ENCODE measurements at places on chromosomes 6 and 20.
A peak's percentile ranks its signal among the peaks of the same experiment; 100 is the strongest.

- DNase-seq = peak; percentile 58
Observed at GRCh38 chr6:390914-391558, 516 bp upstream of the IRF4 start.

- no peak for DNase-seq
Observed at GRCh38 chr6:44630125-44631028, 242.9 kb downstream of the CDC5L start.

DNA sequence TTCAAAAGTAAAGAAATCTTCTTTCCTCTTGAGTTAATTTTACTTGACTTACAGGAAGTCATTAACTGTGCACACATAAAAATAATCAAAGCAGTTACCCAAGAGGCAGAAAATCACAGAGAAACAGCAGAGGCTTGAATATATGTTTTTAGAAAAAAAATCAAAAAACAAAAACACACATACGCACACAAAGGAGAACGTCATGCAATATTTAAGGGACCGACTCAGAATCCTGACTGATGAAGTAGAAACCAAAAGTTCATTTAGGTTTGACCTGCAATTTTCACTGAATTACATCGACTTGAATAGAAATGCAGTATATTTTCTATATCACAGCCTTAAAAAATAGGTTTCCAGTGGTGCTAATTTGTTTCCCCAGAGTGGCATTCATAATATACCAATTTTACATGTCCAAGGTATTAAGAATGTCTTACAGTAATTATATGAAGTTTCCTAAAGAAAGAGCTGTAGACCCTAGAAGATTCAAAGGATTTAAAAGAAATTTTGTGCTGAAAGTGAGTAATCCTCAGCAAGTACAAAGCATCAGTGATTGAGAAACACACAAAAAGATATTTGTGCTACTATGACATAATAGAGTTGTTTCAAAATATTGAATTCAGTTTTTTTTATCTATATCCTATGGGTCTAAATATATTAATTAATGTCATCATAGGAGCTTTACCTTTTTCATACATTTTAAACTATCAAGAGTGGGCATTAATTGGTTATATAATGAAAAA lies 358.5 kb upstream of the RUNX2 start:
- DNase-seq = no peak

- peak; percentile 5 for DNase-seq
Observed at GRCh38 chr6:158684745-158685324, 35.0 kb downstream of the SYTL3 start.

DNA sequence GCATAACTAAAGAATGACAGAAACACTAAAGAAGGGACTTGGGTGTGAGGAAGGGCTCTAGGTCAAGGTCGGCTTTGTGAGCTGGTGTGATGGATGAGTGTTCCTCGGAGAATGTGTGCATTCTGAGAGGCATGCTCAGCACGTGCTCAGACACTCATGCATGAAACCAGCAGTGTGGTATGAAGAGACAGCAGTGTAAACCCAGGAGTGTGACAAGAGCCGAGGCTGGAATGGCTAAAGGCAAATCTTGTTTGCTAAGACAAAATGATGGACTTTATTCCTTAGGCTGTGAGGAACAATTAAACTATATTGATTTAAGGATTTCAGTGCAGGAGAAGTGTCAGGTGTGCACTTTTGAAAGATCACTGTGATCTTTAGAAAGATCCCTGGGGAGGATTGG lies 107.4 kb upstream of the MAP7 start:
- DNase-seq = no peak

GRCh38 chr6:84182001-84182400 lies 45.4 kb downstream of the CEP162 start:
- DNase-seq = no peak

GRCh38 chr6:55536391-55536956 lies 42.5 kb downstream of the HMGCLL1 start:
- no peak for DNase-seq

DNA sequence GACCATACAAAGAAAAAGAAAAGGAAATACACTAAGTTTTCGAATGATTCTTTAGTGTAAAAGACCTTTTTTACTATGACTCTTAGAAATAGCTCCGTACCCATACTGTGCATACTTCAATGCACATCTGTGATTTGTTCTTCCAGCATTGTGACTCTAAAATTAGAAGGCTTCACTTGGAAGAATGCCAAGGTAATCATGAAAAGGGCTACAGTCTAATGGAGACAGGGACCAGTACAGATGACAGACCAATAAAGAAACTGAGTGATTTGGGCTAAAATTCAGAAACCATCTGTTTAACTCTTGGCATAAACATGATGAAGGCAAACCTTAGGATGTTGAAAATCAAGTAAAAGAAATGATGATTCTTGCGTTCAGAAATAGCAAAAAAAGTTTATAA lies 46.3 kb downstream of the CYP39A1 start:
- DNase-seq = no peak

GRCh38 chr6:166366921-166367320 lies 15.8 kb downstream of the MPC1 start:
- no peak for DNase-seq

- DNase-seq = no peak
Observed at GRCh38 chr6:135938576-135939207, 87.2 kb downstream of the PDE7B start.

GRCh38 chr6:14499309-14499708 lies 381.7 kb downstream of the CD83 start:
- DNase-seq = no peak

DNA sequence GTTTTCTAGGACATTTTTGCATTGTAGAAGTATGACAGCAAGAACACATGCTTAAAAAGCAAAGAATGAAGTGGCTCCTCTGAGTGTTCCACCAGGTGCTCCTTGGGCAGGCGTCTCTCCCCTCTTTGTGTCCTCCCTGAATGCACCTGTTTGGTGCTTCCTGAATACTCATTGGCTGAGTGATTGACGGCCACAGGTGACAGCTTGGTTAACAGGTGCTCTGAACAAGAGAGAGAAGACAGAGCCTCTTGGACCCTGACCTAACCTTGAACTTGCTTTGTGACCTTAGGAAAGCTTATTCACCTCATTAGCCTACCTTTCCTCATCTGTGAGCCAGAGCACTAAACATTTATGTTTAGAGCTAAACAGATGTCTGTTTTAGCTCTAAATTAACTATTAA lies 93.7 kb downstream of the TULP4 start:
- no peak for DNase-seq

DNA sequence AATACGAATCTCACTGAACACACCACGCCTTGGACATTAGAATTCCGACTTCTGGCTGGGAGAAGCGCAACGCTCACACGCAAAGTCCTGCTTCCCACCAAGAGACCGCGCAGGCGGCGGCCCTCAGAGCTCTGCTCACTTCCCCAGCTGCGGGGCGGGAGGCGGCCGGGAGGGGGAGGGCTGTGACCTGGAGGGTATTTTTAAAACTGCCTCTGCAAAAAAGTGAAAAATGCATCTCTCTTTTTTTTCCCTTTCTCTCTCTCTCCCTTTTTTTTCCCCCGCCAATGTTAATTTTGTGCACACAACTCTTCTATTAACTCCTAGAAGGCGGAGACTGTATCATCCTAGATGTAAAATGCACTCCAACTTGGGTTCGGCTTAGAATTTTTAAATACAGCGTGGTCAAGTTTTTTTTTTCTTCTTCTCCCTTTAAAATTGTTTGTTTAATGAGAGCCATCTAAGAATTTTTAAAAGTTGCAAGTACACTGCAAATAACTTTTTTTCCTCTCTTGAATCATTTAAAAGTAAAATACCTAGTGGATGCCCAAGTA lies 66.4 kb downstream of the STX11 start:
- DNase-seq = no peak

DNA sequence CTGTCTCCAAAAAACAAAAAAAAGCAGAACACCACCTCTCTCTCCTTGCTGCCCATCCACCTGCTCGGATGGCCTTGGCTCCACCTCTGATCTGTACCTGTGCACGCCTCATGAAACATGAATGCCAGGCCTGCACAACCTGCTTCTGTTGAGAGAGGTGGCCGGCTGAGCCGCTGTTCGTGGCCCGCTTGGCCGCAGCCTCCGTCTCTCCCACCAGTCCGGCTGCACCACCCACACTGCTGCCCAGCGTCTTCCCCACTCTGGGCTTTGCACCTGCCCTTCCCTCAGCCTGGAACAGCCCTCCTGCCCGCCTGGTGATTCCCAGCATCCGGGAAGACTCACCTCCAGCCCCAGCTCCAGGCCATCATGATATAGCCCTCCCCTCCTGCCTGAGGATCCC lies 12.2 kb upstream of the ZBTB46 start:
- DNase-seq = no peak

DNA sequence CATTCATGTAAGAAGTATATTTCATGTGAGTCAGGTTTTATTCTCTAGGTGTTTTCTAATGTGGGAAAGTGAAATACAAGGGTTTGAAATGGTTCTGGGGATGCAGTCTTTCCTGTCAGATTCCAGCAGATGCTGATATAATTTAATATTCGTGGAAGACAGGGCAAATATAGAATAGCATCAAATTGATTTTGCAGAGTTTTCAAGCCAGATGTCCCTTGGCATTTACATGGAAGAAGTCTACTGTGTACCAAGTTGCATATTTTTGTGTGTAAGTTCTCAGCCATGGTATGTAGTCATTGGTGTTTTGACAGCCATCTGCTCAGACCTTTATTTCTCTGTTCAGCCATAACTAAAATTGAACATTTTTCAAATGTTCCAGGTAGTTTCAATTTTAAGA lies 143.7 kb downstream of the LAMA2 start:
- no peak for DNase-seq

GRCh38 chr20:47727909-47728361 lies 57.3 kb downstream of the SULF2 start:
- no peak for DNase-seq

GRCh38 chr20:634148-634925 lies 18.7 kb downstream of the SRXN1 start:
- DNase-seq = no peak

GRCh38 chr6:41080621-41081020 lies 7.8 kb downstream of the NFYA start:
- DNase-seq = no peak

DNA sequence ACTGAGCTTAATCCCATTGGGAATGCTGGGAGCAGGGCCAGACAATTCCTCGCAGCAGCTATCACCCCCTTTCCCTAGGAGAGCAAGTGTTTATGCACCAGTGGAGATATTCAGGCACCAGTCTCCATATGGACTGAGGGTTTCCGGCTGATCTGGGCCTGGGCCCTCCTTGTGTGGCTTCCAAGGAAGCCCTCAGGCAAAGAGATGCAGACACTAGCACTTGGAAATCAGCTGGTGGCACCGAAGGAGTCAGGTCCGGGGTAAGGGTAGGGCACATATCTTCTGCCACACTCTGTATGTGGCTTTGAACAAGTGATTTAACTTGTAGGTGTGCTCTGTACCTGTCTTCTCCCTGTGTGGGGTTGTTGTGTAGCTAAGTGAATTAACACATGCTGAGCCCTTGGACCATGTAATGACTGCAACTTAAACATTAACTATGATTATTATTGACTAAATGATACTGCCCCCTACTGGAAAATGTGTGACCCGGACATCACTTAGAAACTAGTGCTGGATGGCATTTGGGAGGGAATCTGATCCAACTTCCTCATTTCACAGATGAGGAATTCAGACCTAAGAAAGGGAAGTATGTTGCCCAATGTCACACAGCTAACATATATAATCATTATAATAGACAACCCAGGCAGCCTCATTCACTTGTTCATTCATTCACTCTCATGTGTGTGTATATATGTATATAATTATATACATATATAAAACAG lies 19.3 kb upstream of the WFDC2 start:
- no peak for DNase-seq

DNA sequence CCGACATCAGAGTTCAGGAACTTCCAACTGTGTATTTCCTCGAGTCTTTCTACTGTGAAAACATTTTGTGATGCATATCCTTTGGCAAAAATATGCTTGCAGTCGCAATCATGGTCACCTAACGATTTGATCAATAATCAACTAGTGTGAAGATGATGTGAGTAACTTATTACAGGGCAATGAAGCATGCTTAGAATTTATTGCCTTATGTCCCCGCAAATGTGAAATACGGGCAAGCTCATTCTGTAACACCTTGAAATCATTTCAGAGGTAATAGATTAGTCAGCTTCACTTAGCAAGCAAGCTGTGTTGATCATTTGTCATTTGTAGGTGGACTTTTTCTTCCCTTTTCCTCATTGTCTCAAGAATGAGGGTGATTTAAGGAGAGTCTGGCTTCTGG lies 67.9 kb upstream of the DOK5 start:
- DNase-seq = no peak

- no peak for DNase-seq
Observed at GRCh38 chr6:109342506-109342905, 39.8 kb downstream of the CD164 start.

DNA sequence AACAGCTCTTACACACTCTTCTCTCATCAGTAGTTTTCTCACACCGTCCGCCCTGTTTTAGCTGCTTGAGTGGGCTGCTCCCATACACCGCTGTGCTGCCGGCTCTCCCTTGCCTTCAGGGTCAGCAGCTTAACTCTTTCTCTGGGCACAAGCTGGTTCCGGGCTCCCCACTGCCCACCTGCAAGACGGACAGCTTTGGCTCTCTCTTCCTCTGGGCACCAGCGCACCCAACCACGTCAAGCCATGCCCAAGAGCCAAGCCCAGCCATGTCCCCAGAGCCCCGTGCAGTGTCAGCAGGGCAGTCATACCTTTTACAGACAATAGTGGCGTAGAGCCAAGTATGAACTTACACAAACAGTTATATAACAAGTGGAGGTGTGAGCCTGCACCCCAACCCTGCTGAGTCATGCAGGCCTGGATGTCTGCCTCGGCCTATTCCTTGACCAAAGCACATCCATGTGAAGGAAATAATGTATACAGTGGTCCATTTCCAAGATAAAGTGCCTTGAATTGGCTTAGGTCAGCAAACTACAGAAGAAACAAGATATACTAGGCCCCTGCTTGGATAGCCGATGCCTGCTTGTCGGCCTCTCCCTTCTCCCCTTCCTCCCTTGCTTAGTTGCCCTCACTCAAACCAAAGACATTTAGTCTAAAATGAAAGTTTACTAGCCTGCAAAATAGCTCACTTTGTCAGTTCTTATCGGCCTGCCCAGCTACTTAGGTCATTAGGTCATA lies 89.3 kb downstream of the JPH2 start:
- DNase-seq = no peak

- DNase-seq = no peak
Observed at GRCh38 chr6:149782337-149782736, 32.8 kb downstream of the PCMT1 start.

DNA sequence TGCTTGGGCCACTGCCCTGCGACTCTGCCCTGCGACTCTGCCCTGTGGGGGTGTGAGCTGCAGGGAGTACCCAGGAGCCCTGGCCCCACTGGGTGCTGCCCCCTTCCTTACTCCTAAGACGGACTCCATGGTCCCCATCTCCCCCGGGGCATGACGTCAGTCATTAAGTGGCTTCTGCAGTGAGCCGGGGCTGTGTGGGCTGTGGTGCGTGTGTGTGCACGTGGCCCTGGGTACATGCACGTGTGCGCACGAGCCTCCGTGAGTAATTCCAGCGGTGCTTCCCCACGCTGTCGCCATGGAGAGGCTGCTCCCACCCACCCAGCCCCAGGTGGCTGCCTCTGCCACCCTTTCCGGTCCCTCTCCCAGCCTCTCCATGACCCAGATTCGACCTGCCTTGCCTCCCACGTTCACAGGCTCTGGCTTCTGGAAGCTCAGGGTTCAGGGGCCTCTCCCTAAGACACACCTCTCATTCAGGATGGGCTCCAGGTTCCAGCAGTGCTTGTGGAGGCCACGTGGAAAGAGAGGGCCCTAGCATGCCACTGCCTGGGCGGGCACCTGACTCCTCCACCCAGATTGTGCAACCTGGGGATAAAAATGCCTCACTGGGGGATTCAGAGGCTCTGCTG lies 88.3 kb downstream of the DLGAP4 start:
- no peak for DNase-seq

- DNase-seq = no peak
Observed at GRCh38 chr6:41061196-41061726, 8.3 kb downstream of the APOBEC2 start.

Measured in coronary artery (tissue), 2 donors.